Muscle of arm (tissue), 14 donors: ENCODE measurements at places on chromosomes 2 and 18. TPM values are rescaled to one million over a fixed set of nuclear protein-coding genes. Genes with fewer than 3 reads are reported as not detected.
A peak's percentile ranks its signal among the peaks of the same experiment; 100 is the strongest.

The PHLPP1 gene
- polyA plus RNA-seq = not detected

GRCh38 chr18:38923126-38923525, 1357.5 kb upstream of the CELF4 start:
- DNase-seq = no peak

DNA sequence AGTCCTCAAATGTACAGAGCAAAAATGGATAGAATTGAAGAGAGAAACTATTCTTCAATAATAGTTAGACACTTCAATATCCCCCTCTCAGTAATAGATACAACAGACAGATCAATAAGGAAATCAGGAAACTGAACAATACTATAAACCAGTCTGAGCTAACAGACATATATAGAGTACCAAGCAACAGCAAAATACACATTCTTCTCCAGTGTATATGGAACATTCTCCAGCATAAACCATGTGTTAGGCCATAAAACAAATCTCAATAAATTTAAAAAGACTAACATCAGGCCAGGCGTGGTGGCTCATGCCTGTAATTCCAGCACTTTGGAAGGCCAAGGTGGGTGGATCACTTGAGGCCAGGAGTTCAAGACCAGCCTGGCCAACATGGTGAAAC, 43.7 kb upstream of the AMMECR1L start:
- DNase-seq = no peak

DNA sequence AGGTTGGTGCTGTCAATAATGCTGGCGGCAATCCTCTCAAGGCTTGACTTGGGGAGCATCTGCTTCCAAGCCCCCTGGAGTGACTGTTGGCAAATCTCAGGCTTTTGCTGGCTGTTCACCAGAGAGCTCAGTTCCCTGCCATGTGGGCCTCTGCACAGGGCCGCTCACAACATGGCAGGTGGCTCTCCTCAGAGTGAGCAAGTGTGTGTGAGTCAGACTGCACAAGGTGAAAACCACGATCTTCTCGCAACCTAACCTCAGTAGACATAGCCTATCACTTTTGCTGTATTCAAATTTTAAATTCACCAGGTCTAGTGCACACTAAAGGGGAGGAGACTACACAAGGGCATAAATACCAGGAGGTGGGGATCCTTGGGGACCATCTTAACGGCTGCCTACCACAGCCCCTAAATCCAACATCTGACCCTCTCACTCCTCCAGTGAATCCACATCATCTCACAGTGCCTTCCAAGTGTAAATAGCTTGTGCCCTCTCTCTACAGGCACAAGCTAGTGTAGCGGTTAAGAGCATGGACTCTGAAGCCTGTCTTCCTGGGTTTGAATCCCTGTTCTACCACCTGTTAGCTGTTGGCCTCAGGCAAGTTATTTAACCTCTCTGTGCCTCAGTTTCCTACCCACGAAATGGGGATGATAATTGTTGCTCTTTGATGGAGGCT, 187.7 kb upstream of the CXCR4 start:
- no peak for DNase-seq

- DNase-seq = no peak
Observed at GRCh38 chr2:230266638-230267037, 41.1 kb downstream of the SP140 start.

DNA sequence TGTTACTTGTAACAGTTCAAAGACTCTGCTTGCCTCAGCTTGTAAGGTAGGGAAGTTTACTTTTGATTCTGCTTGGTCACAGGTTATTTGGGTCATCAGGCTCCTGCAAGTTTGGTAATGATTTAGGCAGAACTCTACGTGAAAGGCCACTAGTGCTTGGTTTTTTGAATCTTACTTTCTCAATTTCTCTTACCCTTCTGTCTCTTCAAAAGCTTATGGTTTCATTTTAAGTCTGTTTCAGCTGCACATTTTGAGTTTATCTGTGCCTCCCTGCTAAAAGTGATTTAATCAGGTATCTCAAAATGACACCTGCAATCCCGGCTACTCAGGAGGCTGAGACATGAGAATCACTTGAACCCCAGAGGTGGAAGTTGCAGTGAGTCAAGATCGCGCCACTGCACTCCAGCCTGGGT, 26.3 kb upstream of the MOCOS start:
- DNase-seq = no peak

The REG3G gene
- not detected for polyA plus RNA-seq

The FBLN7 gene
- 12.8 TPM for polyA plus RNA-seq

GRCh38 chr2:220489121-220489520, 861.7 kb downstream of the SLC4A3 start:
- DNase-seq = no peak

- DNase-seq = no peak
Observed at GRCh38 chr18:62288665-62289008, 36.5 kb upstream of the TNFRSF11A start.

DNA sequence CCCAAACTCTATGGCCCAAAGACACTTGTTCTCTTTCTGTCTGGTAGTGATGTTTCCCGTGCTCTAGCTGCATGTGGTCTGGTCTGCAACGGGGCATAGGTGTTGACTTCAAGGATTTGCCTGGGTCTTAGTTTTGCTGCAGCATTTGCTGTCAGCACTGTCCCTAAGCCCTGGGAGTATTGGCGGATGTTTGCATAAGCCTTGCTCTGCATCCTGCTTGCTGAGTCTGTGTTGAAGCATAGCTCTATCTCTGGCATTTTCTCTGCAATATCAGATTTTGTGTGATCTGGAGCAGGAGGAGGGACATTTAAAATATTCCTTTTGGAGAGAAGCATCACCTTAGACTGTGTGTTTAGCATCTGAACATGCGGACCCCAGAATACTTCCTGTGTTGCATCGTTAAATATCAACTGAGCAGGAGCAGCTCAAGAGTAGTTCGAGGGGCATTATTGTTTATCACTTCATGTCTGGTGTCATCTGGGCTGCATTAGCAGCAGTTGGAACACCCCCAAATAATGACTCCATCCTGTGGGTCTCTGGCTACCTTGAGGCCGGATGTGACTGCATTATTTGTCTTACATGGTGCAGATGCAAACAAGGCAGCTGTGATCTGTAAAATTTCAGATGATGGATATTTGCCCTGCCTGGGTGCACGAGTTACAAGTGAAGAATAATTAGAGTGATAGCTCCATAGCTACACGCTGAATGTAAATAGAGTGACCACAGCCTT, 231.7 kb downstream of the TRIB2 start:
- DNase-seq = no peak

The TUBA3E gene
- polyA plus RNA-seq = not detected

DNA sequence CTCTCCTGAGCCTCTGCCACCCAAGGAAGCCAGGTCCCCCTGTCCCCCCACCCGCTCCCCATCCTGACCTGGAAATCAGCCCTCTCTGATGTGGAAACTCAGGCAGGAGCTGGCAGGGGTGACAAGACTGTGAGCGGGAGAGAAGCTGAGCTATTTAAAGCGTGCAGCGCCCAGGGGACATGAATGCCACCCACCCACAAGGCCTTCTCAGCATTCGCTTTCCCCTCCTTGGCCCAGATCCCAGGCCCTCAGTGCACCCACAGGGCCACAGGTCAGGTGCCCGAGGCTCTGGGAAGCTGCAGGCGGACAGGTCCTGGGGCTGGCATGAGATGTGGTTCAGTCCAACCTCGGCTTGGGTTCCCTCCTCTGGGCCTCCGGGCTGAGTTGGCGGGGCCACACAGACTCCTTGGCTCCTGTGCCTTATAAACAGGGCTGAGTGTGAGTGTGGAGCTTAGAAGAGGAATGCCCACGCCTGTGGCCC, 168.3 kb downstream of the SMAD7 start:
- DNase-seq = no peak

- no peak for DNase-seq
Observed at GRCh38 chr18:75408554-75409506, 18.7 kb downstream of the SMIM21 start.

The ANKRD36C gene
- polyA plus RNA-seq = 19.1 TPM

The FAM210A gene
- 38.7 TPM for polyA plus RNA-seq

GRCh38 chr2:19358242-19359020, at the start of gene OSR1:
Gene OSR1 (minus strand): TSS chr2:19358623. CDS start chr2:19353805, 4,818 bp downstream.
- peak; percentile 81 for DNase-seq

DNA sequence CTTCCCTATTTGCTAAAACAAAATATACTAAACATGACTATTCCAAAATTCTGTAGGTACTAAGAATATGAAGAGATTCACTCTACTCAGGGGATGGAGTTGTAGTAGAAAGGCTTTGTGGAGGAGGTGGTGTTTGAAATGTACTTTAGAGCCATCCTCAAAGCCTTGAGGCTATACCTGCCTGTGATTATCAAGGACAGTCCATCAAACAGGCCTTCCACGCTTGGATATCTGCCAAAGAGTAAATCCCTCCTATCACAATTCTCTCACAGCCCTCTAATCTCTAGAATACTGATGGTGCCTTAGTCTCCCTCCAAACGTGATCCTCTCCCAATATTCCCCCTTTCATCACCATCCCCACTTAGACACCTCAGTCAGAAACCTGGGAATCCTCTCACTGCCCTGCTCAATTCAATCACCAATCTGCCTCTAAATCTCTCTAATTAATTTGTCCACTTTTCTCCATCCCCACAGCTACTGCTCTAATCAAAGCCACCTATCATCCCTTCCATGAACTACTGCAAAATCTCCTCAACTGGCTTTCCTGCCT, 13.1 kb downstream of the SOS1 start:
- DNase-seq = no peak

- no peak for DNase-seq
Observed at GRCh38 chr2:120360307-120360855, 14.4 kb downstream of the INHBB start.

DNA sequence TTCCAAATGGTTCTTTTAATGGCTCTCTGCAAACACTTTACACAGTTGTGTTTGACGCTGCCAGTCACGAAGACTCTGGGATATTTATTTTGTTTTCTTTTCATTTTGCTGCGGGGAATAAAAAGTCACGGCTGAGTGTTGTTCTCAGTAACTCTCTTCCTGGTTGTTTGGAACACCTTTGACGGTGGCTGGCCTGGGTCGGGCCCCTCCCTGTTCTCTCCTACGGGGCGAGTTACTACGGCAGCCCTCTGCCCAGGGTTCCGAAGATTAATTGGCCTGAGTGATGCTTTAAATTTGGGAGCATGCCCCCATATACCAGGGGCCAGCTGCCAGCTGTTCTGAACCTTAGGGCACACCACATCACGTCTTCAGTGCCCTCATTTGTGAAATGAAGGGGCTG, 84.7 kb downstream of the GATA6 start:
- no peak for DNase-seq

DNA sequence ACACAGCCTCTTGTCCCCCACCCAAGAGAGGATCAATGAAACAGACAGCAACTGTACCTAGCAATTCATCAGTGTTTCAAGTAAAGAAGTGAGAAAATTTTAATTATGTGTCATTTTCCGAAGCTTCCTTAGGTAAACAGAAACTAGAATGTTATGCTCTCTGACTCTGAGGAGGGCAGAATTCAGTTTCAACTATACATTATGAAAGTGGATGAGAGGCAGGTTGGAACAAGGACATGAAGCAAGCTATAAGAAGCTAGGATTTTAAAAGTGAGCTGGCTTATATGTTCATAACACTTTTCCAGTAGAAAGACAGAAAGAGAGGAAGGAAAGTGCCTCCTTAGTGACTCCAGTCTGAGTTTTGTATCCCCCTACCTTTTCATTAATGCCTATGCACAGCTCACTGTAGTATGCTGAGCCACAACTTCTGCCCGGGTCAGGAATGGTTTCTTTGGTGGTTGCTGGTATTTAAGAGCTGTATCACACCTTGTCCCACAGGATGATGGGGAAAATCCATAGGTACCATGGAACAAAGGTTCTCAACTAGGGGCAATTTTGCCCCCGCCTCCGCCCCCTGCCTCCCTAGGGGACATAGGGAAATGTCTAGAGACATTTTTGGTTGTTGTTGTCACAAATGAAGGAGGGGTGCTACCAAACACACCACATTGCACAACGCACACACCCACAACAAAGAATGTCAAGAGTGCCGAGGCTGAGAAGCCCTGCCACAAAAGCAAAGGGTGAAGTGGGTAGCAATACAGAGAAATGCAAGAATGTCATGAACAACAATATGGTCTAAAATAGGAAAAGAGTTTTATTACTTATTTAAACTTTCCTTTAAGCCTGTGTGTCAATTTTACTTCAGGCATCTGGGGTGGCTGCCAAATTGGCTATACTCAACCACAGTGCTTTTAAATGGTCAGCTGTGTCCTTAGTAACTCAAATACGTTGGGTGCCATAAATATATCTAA, 161.0 kb upstream of the ZFP36L2 start:
- no peak for DNase-seq

The NGEF gene
- polyA plus RNA-seq = not detected

The ABCB11 gene
- not detected for polyA plus RNA-seq

GRCh38 chr2:28745876-28746275, 5.8 kb upstream of the PPP1CB start:
- no peak for DNase-seq
